ENCODE measurements at places on chromosomes 12 and 14.

GRCh38 chr14:93971635-93972027 is 4.7 kb downstream of the ASB2 start:
- DNase-seq: no peak

GRCh38 chr12:128204711-128205110 is 62.3 kb upstream of the TMEM132C start:
- DNase-seq: no peak

DNA sequence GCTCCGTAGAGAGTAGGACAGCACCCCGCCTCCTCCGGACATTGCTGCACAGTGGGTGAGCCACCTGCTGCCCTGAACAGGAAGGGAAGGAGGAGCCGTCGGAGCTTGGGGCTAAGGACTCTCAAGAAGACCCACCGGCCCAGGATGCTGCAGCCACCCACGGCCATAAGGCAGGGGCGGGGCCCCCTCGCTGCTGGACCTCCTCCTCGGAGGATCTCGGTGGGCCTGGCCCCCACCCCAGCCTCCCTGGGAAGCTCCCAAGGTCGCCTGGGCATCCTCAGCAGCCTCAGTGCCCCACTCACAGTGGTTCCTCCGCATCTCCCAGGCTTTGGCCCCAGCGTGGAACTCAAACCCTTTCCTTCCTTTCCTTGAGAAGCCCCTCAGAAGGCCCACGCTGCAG is 68.6 kb upstream of the DIO3 start:
- no peak for DNase-seq

GRCh38 chr12:13957576-13957975 is 23.8 kb downstream of the GRIN2B start:
- no peak for DNase-seq

GRCh38 chr12:113048716-113049127 is 7.8 kb upstream of the DTX1 start:
- DNase-seq: peak; percentile 53

Data from activated CD4-positive, alpha-beta T cell treated with anti-CD3 and anti-CD28 coated beads, Interleukin-2, amount 50 U/mL, for 48 hours (primary cell).